ENCODE measurements at places on chromosomes 13 and 19. TPM values are rescaled to one million over a fixed set of nuclear protein-coding genes. Genes with fewer than 3 reads are reported as not detected.

Gene SRRM5
- 0.10 TPM for total RNA-seq

Gene KIR2DL3
- not detected for total RNA-seq

Gene PEAK3
- total RNA-seq, result not detected

Gene TEX29
- 0.61 TPM for total RNA-seq

Gene PGPEP1
- total RNA-seq, result 16.2 TPM

Gene KASH5
- total RNA-seq, result 1.3 TPM

Gene DNAAF3
- 2.2 TPM for total RNA-seq

Gene MEIOSIN
- total RNA-seq, result not detected

All from spinal cord (tissue), 10 donors.